Activated T-cell treated with anti-CD3 and anti-CD28 coated beads, Interleukin-2, amount 50 U/mL, for 72 hours (primary cell): ENCODE measurements at places on chromosomes 4 and X.

DNA sequence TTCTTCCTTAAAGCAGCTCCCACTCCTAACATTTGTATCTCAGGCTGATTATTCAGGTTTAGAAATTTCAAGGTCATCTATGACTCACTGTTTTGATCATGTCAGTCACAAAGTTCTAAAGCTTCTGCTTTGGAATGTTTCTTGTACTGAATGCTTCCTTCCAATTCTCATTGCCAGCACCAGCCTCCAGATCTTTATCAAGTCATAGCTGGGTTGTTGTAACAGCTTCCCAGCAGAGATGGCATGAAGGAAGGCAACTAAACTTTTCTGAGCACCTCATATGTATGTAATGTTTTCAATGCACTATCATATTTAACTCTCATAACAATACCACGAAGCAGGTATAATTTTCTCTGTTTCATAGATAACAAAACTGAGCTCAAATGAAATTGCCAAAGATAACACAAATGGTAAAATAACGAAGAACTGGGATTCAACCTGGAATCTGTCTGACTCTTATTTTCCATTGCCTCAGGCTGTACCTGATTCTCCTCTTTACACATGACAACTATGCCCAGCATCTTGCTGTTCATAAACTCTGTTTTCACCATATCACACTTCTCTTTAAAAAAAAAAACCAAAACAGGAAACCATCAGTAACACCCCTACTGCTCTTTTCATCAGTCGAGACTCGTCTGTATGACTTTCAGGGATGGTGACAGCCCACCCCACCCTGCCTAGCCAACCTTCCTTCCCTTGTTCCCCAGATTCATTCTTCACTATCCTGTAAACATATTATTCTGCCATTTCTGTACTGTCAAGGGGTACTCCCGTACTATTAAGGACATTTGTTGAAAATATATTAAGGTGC, 13.4 kb downstream of the TRPC3 start:
- no peak for DNase-seq

- DNase-seq: no peak
These were observed 639.1 kb downstream of the GABRG1 start for GRCh38 chr4:45484740-45485139.

GRCh38 chr4:124065422-124065821, 647.1 kb downstream of the ANKRD50 start:
- no peak for DNase-seq

GRCh38 chr4:38343608-38344007, 320.4 kb upstream of the KLF3 start:
- no peak for DNase-seq

GRCh38 chr4:141541851-141542250, 94.5 kb upstream of the IL15 start:
- no peak for DNase-seq
